ENCODE measurements at places on chromosomes 1 and 21.

DNA sequence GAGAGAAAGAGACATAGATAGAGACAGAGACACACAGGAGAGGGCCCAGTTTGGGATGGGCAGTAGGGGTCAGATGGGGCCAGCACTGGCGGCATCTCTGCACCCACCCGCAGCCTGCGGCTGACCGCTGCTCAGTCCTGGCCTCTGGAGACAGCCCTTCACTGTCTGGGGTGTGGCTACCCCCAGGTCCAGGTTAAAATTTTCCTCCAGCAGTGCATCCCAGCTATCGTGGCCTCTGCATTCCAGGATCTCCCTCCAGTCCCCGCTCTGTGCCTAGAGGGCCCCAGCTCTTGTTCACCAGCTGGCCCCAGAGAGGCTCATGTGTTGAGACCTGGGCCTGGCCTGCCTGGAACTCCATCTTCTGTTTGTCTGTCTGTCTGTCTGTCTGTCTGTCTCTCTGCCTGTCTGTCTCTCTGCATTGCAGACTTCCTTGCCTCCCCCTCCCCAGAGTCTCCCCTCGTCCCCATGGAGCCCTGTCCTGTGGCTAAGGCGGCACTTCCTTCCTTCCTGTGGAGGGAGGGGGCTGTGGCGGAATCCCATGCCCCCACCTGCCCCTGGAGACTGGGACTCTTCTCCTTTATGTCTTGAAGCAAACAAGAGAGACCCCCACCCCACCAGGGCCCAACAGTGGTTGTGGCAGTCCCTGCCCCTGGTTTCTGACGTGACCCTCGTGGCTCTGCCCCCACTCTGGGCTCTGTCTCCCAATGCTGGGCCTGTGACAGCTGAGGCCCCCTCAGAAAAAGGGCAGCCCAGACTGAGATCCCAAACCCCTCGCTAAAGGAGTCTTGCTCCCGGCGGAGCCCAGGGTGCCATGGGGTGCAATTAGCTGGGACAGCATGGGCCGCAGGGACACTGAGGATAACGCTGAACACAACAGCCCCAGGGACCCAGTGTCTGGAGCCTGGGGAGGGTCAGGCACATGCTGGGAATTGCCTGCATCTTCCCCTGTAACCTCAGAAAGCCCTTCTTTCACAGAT lies 241.8 kb downstream of the NPHP4 start:
- no peak for DNase-seq

- no peak for DNase-seq
Observed at GRCh38 chr1:42168391-42168670, 3.8 kb upstream of the GUCA2A start.

DNA sequence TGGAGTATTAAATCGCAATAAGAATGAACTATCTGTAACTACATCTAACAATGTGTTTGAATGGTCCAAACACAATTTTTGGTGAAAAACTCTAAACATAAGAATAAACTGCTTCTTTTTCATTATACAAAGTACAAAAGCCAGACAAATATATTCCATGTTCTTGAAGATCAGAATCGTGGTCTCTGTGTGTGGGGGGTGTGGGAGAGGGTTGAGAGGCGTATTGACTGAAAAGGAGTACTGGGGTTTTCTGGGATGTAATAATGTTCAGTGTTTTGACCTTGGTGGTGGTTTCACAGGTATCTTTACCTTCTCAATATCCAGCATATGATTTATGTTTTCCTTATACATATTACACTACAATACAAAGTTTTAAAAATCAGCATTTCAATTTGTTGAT lies 764 bp upstream of the CFH start:
- no peak for DNase-seq

- no peak for DNase-seq
Observed at GRCh38 chr1:225448146-225448805, 20.4 kb upstream of the LBR start.

GRCh38 chr1:89908672-89909436 lies 86.1 kb upstream of the ZNF326 start:
- DNase-seq, result peak; percentile 22

DNA sequence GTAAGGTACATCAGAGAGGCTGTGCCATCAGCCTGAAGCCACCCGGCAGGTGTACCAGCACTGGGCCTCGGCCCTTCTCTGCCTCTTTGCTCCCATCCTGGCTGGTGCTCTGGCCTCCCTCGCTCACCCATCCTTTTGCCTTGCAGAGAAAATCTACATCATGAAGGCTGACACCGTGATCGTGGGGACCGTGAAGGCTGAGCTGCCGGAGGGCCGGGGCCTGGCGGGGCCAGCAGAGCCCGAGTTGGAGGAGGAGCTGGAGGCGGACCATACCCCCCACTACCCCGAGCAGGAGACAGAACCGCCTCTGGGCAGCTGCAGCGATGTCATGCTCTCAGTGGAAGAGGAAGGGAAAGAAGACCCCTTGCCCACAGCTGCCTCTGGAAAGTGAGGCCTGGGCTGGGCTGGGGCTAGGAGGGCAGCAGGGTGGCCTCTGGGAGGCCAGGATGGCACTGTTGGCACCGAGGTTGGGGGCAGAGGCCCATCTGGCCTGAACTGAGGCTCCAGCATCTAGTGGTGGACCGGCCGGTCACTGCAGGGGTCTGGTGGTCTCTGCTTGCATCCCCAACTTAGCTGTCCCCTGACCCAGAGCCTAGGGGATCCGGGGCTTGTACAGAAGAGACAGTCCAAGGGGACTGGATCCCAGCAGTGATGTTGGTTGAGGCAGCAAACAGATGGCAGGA lies 24.5 kb upstream of the TNFRSF1B start:
- no peak for DNase-seq
